ENCODE measurements at places on chromosomes 1 and 21.

DNA sequence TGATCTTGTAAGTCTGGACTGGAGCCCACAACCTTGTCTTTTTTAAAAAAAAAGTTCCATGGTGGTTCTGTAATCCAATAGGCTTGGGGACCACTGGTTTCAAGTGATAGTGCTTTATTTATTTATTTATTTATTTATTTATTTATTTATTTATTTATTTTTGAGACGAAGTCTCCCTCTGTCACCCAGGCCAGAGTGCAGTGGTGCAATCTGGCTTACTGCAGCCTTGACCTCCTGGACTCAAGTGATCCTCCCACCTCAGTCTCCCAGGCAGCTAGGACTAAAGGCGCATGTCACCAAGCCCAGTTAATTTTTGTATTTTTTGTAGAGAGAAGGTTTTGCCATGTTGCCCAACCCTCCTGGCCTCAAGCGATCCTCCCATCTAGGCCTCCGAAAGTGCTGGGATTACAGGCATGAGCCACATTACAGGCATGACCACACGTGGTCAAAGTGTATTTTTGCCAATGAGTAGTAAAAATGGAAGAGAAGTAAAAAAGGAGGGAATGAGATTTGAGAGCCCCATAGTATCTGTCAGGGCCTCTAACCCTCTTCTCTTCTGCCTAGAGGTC lies 44.8 kb upstream of the ARHGAP29 start:
- no peak for DNase-seq

DNA sequence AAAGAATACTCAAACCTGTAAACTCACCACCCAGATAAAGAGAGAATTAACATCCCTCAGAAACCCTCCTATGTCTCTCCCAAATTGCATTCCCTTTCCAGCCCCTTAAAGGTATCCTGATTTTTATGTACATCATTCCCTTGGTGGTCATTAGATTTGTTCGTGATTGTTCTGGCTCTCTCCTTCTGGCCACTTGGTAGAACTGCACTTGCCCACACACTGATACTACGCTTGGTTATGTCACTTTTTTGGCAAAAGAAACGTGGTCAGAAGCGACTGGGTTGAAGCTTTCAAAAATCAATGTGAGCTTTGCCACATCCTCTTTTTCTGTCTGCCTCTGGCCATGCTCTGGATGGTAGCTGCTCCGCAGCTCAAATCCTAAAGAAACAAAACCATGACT lies 76.3 kb downstream of the KRTAP19-8 start:
- no peak for DNase-seq

DNA sequence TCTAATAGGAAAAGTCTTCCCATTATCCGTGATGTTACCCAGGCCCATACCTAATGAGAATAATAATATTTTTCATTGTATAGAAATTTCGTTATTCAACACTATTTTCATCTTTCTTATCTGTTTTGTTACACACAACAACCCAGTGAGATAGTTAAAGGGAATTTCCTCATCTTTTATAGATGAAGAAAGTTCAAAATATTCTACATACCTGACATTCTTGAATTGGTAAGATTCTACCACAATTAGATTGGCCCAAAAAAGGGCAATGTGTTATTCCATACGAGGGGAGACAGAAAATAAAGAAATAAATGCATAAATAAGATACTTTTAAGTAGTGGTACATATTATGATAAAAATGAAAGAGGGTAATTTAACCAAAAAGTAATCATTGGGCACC lies 405.5 kb upstream of the ADAMTS5 start:
- peak; percentile 45 for DNase-seq

GRCh38 chr21:44024257-44024656 lies 12.1 kb downstream of the TRAPPC10 start:
- DNase-seq: no peak

GRCh38 chr1:198669023-198669698 lies 30.3 kb downstream of the PTPRC start:
- DNase-seq: peak; percentile 93

GRCh38 chr1:223233019-223233409 lies 90.0 kb upstream of the TLR5 start:
- DNase-seq: no peak

DNA sequence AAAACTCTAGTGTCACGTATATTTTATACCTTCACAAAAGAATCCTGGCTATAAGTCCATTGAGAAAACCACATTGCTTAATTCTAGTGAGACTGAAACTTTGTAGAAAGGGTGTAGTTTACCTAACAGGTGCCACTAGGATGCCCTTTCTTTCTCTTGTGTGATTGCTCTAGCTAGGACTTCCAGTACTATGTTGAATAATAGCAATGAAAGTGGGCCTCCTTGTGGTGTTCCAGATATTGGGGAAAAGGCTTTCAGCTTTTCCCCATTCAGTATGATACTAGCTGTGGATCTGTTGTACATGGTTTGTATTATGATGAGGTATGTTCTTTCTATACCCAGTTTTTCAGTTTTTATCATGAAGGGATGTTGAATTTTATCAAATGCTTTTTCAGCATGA lies 39.7 kb upstream of the CHODL start:
- peak; percentile 1 for DNase-seq

GRCh38 chr1:231240531-231240882 lies 505 bp upstream of the GNPAT start:
- DNase-seq: peak; percentile 20

- no peak for DNase-seq
Measured at GRCh38 chr1:215544566-215544965, 22.5 kb upstream of the KCTD3 start.

DNA sequence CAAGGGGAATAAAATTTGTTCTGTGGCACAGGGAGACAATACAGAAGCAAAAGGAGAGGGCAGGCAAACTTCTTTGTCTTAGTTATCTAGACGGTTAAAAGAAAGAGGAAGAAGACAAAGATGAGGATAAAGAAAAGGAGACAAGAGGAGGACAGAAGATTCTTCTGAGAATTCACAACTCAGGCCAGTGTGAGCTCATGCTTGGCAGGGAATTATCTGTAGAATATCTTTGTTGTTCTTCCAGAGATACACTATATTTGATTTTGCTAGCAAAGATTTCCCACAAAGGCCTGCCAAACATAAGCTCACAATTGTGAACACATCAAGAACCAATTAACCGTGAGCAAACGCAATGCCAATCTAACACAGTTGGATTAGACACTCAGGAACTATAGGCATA lies 21.4 kb downstream of the SLC16A1 start:
- DNase-seq: peak; percentile 52

GRCh38 chr21:32413015-32413504 lies 554 bp downstream of the EVA1C start:
- DNase-seq: no peak

DNA sequence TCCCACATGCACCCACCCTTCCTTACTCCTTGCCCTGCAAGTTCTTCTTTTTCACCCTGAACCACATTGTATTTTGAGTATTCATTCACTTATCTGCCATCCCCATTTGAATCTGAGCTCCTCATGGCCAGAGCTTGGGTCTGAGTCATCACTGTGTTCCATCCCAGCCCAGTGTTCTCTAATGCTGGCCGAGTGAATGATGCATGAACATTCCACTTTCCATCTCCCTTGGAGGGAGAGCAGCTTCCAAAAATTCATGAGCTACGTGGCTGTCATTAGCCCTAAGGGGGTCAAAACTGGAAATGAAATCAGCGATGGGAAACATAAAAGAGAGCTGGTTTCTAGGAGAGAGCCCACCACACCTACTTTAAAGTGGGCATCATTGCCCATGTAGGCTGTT lies 187.0 kb upstream of the USP24 start:
- DNase-seq: peak; percentile 51

- DNase-seq: no peak
Measured at GRCh38 chr1:14934867-14935266, 218.7 kb upstream of the TMEM51 start.

GRCh38 chr1:236800002-236800620 lies 5.0 kb downstream of the MTR start:
- peak; percentile 44 for DNase-seq

- DNase-seq: peak; percentile 57
Measured at GRCh38 chr1:93607814-93608186, 73.8 kb downstream of the BCAR3 start.

- DNase-seq: peak; percentile 3
Measured at GRCh38 chr1:215345766-215346165, 221.3 kb upstream of the KCTD3 start.

DNA sequence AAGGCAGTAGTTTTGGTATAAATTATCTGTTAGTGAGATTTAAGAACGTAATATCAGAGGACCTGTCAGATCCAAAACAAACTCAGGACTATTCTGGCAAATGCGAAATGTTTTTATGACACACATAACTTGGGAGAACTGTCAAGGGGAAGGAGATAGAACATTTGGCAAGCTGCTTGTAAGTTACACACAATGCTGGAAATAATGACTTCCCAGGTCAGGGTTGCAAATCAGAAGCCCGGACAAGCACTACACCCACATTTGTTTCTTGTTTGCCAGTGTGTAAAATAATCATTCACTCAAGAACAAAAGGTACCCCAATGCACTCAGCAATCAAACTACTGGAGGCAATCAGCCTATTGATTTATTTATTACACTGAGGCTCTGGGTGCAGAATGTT lies 354.7 kb downstream of the KCNH1 start:
- DNase-seq: no peak

GRCh38 chr1:10819198-10819901 lies 22.9 kb upstream of the CASZ1 start:
- DNase-seq: no peak

- DNase-seq: no peak
Measured at GRCh38 chr1:14909920-14910460, 243.6 kb upstream of the TMEM51 start.

- DNase-seq: no peak
Measured at GRCh38 chr21:42855937-42856335, 23.4 kb downstream of the WDR4 start.

GRCh38 chr1:12760256-12760795 lies 13.2 kb upstream of the PRAMEF12 start:
- DNase-seq: no peak

DNA sequence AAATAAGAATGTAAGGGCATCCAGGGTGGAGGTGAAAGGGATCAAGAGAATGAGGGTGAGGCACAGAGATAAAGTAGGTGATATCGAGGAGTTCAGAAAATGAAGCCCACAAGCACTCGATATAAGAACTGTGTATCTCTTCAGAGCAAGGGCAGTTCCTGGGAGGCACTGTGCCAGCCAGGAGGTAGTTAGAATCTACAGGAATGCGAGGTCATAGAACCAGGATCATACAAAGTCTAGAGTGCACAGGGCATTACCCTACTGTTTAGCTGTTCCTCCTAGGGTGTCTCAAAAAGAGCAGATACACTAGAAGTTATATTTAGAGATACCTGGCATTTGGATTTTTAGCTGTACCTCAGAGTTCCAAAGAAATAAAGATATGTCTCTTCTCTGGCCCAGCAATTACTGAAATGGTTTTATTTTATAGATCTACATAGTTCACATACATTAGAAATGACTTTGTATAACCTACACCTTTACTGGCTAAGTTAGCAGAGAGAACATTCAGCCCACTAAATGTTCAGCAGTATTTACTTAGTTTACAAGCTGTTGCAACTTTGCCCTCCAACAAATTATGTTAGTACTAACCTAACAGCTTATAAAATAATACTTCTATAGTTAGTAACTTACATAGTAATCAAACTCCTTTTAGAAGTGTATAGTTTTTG lies 1.6 kb downstream of the OVAAL start:
- DNase-seq: no peak
